ELF-1 (cell line): ENCODE measurements at places on chromosomes 13 and 19.

DNA sequence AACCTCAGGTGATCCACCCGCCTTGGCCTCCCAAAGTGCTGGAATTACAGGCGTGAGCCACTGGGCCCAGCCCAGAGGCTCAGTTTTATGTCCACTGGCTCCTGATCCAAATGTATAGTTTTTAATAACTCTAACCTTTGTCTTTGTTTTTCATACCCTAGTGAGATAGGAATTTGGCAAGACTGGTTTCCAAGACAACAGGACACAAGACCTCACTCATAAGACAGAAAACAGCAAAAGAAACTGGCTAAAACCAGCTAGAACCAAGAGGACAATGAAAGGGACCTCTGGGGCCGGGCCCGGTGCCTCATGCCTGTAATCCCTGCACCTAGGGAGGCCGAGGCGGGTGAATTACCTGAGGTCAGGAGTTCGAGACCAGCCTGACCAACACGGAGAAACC is 27.6 kb downstream of the CPT1C start:
- no peak for DNase-seq

DNA sequence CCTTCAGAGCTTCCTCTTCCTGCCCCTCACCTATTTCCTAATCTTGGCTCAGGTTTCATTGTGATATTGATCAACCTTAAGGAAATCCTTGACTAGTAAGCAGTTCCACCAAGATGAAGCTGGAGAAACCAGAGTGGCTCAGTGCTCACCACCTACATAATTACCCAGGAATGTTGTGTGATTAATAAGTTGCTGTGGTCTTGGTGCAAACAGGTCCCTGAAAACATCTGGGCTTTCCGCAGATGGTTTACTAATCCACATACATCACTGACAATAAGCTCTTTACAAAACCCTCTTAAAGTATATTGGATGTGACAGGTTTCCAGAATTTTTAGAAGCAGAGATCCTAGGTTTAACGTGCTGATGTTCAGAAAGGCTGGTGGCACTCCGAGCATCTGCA is 8.6 kb upstream of the SERP2 start:
- no peak for DNase-seq

DNA sequence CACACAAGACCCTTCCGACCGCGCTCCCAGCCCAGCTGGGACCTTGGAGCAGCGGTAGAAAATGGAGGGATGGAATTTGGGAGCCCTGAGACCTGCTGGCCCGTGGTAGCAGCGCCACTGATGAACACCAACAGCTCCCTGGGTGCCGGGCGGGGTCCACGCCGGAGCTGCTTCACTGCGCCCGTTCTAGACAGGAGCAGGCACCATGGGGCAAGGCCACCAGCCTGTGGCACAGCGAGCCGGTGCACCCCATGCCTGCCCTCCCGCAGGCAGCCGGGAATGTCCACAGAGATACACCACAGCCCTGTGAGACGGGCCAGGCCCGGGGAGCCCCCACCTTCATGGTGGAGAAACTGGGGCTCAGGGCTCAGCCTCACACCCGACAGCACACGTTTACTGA is 9.9 kb upstream of the SHC2 start:
- DNase-seq, result no peak

- no peak for DNase-seq
Observed at GRCh38 chr13:43884222-43884621, 4.5 kb downstream of the LACC1 start.

- no peak for DNase-seq
Observed at GRCh38 chr19:55940306-55940705, 7.3 kb upstream of the NLRP8 start.
